Activated T-helper 1 cell treated with anti-CD3 and anti-CD28 coated beads, Interleukin-2, amount 50 U/mL, for 16 hours (primary cell): ENCODE measurements at places on chromosomes 12 and 14.

GRCh38 chr12:69500631-69501030 is 30.4 kb downstream of the FRS2 start:
- no peak for DNase-seq

DNA sequence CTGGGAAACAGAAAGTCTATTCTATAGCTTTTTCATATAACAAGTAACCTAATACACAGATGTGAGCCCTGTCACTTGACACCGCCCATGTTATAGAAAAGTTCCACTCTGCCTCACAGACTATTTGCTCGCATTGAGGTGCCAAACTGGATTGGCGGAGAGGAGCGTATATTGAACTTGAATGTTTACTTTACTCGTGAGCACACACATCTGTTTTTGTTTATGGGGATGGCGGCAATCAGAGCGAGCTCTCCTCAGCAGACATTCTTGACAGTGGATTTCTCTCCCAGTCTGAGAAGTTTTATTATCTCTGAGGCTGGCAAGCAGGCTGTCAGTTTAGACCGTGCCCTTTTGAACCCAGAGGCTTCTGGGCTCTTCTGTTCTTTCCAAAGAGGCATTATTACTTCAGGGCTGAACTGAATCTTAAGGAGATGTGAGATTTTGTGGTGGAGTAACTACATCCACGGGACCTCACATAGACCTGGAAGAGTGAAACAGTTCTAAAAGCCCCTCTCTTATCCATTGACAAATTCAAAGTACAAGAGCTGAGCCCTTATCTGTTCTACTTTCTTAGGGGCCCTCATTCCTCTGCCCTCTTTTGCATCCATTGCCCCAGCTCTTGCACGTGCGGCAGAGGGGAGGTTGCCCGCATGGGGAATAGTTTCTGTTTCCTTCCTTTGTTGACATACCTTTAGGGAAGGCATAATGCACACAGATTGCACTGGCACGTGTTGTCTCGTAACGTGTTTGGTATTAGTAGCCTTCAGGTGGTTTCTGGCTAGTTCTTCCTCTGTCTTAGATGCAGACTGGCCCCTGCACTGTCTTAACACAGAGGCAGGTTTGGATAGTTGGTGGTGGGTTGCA is 68.2 kb downstream of the DRAM1 start:
- no peak for DNase-seq

- no peak for DNase-seq
Observed at GRCh38 chr14:68598621-68599447, 194.0 kb downstream of the ZFP36L1 start.

GRCh38 chr14:100842799-100843198 is 16.9 kb downstream of the MEG3 start:
- no peak for DNase-seq

DNA sequence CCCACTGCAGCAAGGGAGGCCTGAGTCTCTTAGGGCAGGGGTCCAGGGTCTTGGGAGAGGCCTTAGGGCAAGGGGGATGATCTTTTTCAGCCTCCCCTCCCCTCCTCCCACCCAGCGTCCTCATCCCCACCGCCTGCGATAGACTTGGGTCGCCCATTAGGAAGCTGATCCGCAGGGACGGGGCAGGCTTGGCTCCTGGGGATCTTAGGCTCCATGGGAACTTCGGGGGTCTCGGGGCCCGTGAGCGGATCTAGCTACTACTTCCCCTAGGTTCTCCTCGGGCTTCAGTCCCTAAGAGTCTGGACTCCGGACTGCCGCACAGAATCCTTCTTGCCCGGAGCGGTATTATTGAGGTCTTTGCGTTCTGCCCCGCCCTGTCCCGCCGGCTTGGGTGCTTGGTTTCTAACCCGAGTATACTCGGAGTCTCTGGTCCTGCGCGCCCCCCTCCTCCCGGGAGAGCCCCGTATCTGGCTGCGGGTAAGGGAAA is 2.2 kb upstream of the PTHLH start:
- DNase-seq = no peak

- no peak for DNase-seq
Observed at GRCh38 chr12:5648692-5649359, 216.9 kb downstream of the NTF3 start.

- no peak for DNase-seq
Observed at GRCh38 chr14:31746326-31746725, 185.1 kb downstream of the NUBPL start.

GRCh38 chr12:70757830-70758493 is 120.7 kb upstream of the PTPRB start:
- no peak for DNase-seq

GRCh38 chr12:7092986-7093460 is 778 bp upstream of the C1R start:
- DNase-seq = no peak

DNA sequence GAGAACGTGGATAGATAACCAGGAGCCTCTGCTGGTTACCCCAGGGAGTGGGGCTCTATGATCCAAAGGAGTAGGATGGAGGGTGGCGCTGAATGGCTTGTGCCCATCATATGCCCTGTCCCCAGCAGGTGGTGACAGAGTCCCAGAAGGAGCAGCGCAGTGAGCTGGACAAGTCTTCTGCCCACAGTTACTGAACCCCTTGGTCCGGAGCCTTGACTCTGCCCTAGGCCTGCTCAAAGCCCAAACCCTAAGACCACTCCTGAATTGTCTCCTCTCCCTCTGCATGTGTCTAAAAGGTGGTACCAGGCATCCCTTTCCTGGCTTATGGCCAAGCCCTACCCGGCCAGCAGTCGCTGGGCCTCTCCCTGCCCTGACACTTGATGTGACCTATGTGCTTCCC is 3.2 kb downstream of the PRPH start:
- no peak for DNase-seq

GRCh38 chr12:32826807-32827412 is 69.7 kb downstream of the PKP2 start:
- no peak for DNase-seq

GRCh38 chr12:87922736-87923135 is 106.5 kb downstream of the C12orf50 start:
- DNase-seq = no peak

DNA sequence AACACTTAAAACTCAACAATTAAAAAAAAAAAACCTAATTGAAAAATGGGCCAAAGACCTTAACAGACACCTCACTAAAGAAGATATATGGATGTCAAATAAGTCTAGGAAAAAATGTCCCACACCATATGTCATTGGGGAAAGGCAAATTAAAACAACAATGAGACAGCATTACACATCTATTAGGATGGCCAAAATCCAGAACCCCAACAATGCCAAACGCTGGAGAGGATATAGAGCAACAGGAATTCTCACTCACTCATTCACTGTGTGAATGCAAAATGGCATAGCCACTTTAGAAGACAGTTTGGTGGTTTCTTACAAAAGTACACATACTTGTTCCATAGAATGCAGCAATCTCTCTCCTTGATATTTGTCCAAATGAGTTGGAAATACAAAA is 173.7 kb downstream of the SLC25A21 start:
- DNase-seq = no peak

DNA sequence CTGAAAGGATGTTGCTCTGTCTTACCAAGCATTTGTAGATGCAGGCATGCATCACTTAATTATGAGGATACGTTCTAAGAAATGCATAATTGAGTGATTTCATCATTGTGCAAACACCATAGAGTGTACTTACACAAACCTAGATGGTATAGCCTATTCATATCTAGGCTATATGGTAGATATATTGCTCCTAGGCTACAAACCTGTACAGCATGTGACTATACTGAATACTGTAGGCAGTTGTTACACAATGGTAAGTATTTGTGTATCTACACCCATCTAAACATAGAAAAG is 75.9 kb downstream of the IFT81 start:
- DNase-seq = no peak

- DNase-seq = no peak
Observed at GRCh38 chr12:124032265-124032886, 59.4 kb downstream of the ZNF664 start.

GRCh38 chr14:88422919-88423650 is 37.6 kb downstream of the SPATA7 start:
- DNase-seq = no peak

DNA sequence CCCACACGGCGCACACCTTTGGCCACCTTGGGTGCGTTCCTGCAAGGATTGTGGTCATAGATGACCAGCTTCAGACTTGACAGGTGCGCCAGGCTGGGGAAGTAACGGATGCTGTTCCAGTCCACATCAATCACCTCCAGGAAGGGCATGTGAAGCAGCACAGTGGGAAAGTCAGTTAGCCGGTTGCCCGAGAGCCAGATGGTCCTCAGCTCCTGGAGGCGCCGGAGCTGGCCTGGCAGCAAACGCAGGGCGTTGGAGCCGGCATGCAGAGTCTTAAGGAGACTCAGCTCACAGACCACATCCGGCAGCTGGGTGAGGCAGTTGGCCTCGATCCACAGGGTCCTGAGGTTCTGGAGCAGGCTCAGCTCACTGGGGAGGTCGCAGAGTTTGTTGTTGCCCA is 581 bp downstream of the LRRC10 start:
- DNase-seq = no peak

- DNase-seq = no peak
Observed at GRCh38 chr12:93895089-93895445, 217.9 kb downstream of the CRADD start.

DNA sequence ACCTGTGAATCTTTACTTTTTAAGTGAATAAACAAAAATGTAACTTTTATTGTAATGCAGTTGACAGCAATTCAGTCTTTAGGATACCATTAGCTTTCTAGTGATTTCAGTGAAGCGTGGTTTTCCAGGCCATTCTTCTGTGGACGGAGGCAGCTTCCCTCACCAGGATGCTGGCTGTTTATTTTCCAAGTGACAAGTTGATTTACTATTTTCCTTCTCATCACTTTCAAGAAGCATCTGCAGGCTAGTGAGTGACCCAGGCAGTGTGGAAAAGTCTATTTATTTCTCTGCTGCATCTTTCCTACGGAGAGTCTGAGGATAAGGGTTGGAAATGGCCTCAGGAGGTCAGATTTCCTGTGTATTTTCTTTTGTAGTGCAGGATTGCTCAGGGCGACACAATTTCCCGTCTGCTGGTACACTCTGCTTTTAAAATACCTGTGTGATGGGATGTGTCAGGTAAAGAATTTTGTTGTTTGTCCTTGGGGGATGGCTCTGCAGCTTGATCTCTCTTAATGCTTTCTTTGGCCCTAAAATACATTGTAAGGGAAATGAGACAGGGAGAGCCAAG is 467.8 kb downstream of the NRXN3 start:
- no peak for DNase-seq

DNA sequence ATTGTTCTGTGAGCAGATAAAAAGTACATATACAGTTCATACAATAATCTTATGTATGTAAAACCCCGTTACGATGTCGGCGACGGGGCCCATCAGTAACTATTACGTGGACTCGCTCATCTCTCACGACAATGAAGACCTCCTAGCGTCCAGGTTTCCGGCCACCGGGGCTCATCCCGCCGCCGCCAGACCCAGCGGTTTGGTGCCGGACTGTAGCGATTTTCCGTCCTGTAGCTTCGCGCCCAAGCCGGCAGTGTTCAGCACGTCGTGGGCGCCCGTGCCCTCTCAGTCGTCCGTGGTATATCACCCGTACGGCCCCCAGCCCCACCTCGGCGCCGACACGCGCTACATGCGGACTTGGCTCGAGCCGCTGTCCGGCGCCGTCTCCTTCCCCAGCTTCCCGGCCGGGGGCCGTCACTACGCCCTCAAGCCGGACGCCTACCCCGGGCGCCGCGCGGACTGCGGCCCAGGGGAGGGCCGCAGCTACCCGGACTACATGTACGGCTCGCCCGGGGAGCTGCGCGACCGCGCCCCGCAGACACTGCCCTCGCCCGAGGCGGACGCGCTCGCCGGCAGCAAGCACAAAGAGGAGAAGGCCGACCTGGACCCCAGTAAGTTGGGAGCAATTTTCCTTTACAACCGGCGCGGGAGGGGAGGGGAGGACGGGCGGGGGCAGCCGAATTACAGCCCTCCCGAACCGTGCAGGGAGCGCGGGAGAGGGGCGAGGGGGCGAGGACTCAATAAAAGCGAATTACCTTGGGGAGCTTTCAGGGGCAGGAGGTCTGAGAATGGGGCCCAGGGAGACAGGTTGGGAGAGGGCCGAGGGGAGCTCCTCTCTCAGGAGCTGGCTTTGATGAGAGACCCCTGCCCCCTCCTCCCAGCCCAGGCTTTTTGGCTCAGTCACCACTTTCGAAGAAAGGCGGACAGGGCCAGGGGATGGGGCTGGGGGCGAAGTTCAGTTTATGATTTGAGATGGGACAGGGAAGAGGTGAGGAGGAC is at the start of gene HOXC9:
Gene HOXC9, plus strand, starts transcription at position 46 of the 999 bp plus-strand sequence. Its CDS starts 28 bp downstream, at position 74.
- no peak for DNase-seq

GRCh38 chr12:111274777-111275176 is 94.1 kb downstream of the PHETA1 start:
- no peak for DNase-seq

DNA sequence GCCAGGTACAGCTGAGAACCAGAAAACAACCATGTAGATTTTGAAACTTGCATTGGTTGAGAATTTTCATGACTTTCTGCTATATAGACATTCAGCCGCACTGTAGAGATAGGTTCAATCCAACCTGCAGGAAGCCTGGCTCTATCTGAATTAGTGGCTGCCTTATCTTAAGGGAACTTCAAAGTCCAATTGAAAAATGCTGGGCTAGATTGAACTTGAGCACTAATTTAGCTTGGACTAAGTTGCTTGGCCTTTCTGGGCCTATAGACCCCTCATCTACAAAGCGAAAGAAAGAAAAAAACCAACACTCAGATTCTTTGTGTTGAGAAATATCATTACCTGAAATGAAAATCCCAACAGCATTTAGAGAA is 332.4 kb downstream of the NUAK1 start:
- no peak for DNase-seq

DNA sequence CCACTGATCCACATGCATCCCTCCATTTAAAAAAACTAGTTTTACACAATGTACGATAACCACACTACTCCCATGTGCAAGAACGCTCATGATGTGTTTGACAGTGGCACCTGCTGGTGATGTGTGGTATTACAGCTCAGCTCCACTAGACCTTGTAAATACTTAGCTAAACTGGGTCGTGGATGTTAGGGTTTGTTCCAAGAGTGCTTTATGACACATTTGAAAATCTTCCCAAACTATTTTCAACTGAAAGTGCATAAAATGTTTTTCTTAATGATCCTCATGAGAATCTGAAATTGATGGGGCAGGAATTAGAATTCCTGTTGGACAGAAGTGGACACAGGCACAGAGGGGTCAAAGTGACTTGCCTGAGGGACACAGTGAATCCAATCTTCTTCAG is 99.2 kb downstream of the SCARB1 start:
- no peak for DNase-seq

GRCh38 chr14:68928770-68929550 is 50.1 kb downstream of the ACTN1 start:
- DNase-seq = no peak

DNA sequence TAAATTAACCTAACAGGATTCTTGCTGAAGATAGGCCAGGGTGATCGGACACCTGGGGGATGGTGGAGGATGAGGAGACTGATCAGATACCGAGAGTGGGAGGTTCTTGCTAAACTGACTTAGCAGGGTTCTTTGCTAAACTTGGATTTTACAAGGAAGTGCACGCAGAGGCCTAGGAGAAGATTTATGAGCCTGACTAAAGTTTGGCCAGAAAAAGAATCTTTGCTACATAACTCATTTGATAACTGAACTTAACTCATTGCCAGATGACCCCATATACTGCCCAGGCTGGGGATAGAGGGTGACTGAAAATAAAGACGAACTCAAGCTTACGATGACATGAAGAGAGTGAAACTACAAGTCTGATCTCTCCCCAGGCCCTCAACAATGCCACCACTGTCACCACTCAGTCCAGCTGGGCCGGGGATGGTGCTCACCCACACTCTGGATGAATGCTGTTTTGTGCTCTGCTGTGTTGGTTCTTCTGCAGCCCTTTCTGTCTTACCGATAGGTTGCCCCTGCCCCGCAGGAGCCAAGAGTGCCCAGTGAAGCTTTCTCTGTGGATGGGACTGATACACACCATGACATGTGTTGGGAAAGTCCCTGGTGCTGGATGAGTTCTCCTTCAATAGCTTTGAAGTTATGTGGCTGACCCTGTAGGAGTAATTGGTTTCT is 29.0 kb downstream of the PPFIBP1 start:
- no peak for DNase-seq
